CD4-positive, CD25-positive, alpha-beta regulatory T cell (primary cell): ENCODE measurements at places on chromosomes 11 and 22.

- no peak for DNase-seq
These were observed 154.6 kb downstream of the MAML2 start for GRCh38 chr11:96188243-96189006.

- no peak for DNase-seq
These were observed 46.4 kb downstream of the QSER1 start for GRCh38 chr11:32939046-32939445.

GRCh38 chr11:119316729-119317591 is at the start of gene MCAM:
Gene MCAM, minus strand, starts transcription at chr11:119317130. Its CDS starts 29 bp downstream, at chr11:119317101.
- DNase-seq, result no peak

GRCh38 chr11:132332521-132332920 is 962.1 kb downstream of the NTM start:
- no peak for DNase-seq

DNA sequence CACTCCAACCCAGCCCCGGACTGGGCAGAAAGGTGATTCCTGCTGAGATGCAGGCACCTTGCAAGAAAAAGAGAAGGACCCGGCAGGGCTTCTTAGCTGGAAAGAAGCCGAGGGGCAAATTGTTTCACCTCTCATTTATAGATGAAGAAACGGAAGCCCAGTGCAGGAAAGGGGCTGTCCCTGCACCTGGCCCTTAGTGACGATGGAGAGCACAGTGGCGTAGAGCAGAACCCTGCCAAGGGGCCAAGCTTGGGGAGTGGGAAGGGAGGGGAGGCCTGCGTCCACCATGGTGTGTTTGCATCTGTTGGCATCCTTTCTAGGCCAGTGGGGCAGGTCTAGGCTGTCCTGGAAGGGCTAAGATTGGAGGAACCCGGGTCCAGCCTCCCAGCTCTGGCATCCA is 7.8 kb upstream of the MS4A15 start:
- no peak for DNase-seq

DNA sequence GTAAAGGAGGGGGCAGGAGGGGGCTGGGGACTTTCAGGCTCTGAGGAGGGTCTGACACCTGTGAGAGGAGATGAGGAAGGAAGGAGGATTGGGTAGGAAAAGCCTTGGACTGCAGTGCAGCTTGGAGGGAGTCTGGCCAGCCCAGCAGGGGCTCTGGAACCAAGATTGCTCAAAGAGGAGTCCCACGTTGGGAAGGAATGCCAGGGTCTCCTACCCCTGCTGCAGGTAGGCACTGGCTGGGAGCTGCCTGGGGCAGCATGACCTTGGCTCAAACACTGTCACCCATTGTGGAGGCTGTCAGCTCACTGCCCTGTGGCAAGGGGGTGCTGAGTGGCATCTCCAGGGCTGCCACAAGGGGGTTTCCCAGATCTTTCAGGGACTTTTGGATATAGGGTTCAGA is 94.5 kb downstream of the RPS6KA4 start:
- no peak for DNase-seq

DNA sequence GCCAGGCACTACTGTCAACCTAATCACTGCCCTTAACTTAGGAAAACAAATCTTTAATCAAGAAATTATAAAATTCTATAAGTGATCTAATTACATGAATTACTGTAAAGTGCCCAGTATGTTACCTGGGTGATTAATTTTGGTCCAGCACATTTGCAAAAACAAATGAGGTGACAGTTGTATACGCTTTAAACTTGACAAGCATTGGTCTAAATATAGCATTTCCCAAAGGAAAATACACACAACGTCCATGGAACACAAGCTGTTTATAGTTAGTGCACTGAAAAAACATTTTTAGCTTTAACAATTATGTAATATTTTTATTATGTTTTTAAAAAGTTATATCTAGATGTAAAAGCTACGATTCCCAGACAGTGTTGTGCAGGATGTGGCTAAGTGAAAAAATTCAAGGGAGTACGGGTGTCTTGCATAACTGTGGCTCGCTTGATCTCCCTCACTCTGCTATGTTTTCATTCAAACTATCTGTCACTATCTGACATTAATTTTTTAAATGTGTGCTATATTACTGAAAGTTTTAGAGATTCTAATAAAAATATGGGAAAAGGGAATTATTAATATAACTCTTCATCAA is 38.8 kb downstream of the PGR start:
- no peak for DNase-seq

DNA sequence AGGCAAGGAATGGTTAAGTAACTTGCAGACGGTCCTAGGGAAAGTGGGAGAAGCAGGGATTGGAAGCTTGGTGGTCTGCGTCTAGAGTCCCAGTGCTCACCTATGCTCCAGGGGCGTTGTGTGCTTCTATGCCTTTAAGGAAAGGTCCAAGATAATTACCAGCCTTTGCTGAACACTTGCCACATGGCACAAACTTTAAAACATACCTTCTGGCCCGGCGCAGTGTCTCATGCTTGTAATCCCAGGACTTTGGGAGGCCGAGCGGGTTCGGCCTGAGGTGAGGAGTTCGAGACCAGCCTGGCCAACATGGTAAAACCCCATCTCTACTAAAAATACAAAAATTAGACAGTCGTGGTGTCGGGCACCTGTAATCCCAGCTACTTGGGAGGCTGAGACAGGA is 2.3 kb downstream of the POLDIP3 start:
- DNase-seq, result no peak

GRCh38 chr11:33944693-33945424 is 53.0 kb upstream of the LMO2 start:
- DNase-seq, result no peak

DNA sequence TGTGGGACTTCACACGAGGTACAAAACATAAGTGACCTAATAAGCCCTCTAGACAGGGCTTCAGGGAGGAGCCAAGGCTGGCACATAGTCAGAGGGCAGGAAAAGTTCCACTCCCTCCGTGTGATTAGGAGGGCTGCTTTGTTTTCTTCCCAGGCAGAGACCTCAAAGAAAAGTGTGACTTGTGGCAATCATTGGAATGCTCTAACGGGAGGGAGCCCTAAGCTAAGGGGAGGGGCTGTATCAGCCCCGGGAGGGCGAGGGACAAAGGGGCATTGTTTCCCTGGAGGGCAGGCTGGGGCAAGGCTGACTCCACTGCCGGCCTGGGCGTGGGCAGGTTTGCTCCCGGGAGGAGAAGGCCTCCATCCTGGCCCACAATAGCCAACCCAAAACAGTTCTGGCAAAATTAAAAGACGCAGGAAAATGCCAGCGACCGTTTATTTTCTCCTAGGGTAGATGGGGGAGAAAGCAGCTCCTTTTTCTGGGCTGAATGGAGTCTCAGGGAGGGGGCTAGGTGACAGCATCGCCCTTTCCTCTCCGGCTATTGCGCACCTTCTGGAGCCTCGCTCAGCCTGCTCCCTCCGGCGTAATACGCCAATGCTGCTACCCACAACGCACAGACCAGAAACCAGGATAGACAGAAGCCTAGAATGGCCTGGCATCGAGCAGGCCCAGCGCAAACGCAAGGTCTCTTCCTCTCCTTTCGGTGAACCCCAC is 60.2 kb downstream of the ENDOD1 start:
- DNase-seq, result no peak

- no peak for DNase-seq
These were observed 762.2 kb downstream of the ETS1 start for GRCh38 chr11:127825183-127825582.

DNA sequence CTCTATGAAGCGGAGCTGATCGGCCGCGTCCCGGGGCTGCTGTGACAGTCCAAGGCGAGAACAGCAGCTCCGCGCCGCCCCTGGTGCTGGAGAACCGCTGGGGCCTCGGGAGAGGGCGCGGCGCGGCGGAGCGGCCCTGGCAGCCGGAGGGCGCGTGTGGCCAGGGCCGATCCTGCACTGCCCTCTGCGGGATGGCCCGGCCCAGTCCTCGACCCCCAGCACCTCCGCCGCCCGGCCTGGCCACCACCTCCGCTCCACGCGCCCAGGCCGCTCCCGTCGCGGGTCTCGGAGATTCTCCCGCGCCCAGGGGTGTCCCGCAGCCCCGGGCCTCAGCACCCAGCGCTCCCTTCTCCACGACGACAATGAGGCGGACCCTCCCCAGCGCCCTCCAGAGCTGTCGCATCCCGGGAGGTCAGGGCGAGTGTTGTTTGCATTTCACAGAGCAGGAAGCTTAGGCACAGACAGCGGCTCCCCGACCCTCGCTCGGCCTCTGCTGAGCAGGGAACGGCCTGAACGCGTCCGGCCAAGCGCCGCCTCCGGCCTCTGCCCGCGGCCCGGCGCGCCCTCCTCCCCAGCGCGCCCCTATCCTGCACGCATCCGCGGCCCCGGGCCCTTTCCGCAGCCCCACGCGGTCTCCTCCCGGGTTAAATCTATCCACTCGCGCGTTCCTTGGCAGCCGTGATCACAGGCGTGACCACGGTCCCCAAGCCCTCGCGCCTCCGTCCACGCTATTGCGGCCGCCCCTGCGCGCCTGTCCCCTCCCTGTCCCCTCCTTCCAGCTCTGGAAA is 109.7 kb downstream of the WNT7B start:
- DNase-seq, result no peak

DNA sequence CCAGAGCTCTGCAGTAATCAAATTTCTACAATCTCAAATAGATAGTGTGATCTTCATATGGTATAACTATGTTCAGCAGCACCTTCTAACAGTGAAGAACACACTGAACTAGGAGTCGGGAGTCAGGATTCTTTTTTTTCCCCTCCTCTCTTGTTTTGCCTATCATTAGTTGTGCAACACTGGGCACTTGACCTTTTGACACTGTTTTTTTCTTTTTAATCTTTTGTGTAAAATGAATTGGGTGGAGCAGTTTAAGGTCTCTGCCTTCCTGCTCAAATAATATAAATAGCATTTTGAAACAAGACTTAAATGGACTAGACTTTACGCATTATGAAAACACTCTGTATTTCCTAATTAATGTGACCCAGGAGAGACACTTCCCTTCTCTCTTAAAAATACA is 39.7 kb downstream of the CTSC start:
- DNase-seq, result no peak

GRCh38 chr22:27686534-27686933 is 115.0 kb downstream of the MN1 start:
- no peak for DNase-seq

DNA sequence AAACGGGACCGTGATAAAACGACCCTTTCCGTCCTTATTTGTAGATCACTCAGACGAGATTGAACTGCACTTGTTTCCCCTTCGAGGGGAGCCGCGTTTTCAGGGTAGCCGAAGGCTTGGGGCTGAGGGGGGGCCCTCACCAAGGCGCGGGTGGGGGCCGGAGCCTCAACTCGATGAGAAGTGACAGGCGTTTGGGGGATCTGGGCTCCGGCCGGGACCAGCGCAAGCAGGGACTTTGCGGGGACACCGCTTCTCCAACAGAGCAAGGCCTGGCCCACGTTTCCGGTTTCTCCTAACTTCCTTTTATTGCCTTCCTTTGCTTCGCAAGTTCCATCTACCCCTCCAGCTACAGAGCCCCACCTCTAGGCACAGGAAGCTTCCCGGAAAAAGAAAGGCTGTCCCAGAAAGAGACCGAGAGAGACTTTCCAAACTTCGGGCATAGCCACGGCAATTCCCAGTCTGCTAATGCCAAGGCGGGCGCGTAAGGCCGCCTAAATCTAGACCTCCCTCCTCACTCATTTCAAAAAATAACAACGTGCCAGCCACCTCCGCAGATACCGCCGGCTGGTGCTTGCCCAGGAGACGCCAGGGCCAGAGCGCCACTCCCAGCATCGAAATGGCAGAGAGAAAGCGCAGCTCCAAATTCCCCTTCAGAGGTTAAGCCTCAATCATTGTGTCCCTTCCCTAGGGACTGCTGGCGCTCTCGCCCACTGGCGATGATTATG is 6.6 kb downstream of the PAX6 start:
- no peak for DNase-seq

DNA sequence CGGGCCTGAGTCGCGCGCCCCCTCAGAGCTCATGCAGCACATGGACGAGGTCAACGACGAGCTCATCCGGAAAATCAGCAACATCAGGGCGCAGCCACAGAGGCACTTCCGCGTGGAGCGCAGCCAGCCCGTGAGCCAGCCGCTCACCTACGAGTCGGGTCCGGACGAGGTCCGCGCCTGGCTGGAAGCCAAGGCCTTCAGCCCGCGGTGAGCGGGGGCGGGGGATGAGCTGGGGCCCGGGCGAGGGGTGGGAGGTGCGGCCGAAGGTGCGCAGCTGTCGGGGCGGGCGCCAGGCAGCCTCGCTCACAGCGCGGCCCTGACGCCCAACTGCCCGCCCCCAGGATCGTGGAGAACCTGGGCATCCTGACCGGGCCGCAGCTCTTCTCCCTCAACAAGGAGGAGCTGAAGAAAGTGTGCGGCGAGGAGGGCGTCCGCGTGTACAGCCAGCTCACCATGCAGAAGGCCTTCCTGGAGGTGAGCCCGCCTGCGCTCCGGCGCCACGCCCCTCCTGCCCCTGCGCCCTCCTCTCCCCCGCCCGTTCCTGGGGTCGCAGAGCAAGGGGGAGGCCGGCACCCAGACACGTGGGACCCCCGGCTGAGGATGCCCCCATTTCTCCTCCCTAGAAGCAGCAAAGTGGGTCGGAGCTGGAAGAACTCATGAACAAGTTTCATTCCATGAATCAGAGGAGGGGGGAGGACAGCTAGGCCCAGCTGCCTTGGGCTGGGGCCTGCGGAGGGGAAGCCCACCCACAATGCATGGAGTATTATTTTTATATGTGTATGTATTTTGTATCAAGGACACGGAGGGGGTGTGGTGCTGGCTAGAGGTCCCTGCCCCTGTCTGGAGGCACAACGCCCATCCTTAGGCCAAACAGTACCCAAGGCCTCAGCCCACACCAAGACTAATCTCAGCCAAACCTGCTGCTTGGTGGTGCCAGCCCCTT is 20.5 kb downstream of the EPS8L2 start:
- DNase-seq, result peak; percentile 73

DNA sequence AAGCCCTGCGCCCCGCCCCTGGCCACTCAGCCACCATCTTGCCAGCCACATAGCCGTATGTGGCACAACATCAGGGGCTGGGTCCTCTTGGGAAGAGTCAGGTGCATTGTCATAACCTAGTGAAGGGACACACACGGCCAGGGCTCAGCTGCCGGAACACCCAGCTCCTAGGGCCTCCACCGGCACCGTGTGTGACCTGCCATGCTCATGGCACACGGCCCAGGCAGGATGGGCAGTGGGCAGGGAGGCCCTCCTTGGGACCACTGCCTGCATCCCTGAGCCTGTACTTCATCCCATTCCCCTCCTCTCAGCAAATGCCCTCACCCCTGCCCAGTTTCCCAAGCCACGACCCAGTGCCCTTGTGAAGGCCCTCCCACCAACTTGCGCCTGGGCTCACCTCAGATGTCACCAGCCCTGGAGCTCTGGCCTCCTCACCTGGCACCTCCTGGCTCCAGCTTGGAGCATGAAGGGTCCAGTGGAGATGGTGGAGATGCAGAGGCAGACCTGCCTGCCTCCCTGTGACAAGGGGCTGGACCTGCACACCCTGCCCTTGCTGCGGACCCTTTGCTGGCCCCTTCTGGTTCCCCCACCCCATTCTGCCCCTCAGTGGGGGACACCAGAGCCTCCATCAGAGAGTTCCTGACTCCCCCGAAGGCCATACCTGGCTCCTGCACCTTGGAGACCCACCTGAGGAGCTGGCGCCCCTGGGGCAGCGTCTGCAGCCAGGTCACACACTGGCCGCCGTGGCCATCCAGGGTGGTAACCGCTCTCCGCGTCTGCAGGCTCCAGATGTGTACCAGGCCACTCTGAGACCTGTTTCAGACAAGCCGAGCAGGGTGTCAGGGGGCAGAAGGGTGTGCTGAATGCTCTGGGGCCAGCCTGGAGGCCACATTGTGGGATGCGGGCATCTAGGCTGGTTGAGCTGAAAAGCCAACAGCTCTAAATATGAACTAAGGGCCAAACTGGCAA is 34.5 kb downstream of the GNB1L start:
- no peak for DNase-seq
